NCI-H2081 treated with DMSO at 0.1 percent for 48 hours (cell line): ENCODE measurements at places on chromosomes 11 and 22.

GRCh38 chr11:100949443-100949842 lies 180.2 kb downstream of the PGR start:
- DNase-seq, result no peak

- DNase-seq, result no peak
Observed at GRCh38 chr22:27919942-27920755, 1.1 kb upstream of the PITPNB start.

DNA sequence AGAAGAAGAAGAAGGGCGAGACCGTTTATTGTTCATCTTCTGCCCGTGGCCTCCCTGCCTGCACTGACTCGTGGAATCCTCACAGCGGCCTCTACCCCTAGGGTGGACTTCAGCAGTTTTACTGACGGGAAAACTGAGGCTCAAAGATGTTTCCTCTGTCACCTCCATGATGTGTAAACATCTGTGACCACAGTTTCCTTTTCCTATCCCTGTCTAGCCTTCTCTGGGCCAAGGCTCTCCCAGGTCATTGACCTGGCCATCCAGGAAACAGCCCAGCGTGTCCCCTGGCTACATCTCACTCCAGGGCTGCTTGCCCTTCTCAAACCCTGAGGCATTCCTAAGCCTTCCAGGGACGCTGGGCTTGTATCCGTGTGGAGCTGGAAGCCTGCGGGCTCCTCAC lies 49.0 kb upstream of the GCAT start:
- no peak for DNase-seq

DNA sequence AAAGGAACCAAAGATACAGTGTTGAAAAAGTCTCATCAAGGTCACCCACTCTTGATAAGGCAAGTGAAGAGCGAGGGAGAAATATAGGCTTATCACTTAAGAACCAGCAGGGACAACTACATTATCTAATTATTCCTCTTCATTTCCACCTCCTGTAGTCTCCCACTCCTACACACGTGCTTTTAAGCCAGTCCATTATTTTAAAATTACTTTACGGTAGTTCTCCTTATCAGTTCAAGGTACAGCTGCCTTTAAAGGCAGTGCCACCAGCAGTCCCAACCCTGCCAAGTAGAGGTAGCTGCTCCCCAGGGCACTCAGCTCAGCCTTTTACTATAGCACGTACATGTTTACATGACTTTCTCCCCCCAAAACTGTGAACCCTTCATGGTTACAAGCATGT lies 161.5 kb upstream of the BLID start:
- no peak for DNase-seq

DNA sequence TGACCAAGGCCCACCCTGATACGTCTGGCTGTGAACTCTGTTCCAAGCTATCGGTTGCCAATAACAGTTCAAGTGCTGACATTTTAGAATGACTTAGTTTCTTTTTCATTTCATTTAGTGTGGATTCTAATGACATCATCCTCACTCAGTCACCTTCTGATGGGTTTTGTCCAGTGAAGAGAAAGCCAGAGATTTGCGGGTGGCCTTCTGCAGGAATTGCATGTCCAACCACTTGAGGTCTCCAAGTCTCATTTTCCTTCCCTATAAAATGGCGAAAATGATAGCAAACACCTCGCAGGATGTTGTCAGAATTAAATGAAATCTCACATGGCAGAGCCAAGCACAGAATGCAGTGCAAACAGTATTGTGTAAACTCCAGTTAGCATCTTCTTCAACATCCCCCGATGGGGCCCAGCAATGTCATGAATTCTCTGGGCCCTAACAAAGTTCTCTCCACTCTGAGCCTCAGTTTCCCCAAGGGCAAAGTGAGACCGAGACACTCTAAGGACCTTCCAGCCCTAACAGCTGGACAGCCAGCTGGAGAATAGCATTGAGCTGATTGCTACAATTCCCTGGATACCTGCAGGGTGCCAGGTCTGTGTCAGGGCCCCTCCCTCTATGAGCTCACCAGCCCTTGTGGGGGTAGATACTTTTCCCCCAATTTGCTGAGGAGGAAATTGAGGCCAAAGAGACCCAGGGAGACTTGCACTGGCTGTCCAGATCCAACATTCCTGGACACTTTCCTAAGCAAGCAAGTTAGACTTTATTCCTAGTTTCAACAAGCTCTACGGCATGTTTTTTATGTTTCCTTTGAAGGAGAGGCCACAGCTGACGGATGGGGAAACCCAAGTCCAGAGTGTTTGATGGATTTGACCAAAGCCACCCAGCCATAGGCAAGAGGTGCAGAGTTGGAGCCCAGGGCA lies 286.7 kb downstream of the MN1 start:
- DNase-seq, result no peak

- no peak for DNase-seq
Observed at GRCh38 chr11:130282111-130282510, 32.6 kb downstream of the ZBTB44 start.

- DNase-seq, result no peak
Observed at GRCh38 chr11:120658071-120658423, 146.5 kb downstream of the GRIK4 start.

DNA sequence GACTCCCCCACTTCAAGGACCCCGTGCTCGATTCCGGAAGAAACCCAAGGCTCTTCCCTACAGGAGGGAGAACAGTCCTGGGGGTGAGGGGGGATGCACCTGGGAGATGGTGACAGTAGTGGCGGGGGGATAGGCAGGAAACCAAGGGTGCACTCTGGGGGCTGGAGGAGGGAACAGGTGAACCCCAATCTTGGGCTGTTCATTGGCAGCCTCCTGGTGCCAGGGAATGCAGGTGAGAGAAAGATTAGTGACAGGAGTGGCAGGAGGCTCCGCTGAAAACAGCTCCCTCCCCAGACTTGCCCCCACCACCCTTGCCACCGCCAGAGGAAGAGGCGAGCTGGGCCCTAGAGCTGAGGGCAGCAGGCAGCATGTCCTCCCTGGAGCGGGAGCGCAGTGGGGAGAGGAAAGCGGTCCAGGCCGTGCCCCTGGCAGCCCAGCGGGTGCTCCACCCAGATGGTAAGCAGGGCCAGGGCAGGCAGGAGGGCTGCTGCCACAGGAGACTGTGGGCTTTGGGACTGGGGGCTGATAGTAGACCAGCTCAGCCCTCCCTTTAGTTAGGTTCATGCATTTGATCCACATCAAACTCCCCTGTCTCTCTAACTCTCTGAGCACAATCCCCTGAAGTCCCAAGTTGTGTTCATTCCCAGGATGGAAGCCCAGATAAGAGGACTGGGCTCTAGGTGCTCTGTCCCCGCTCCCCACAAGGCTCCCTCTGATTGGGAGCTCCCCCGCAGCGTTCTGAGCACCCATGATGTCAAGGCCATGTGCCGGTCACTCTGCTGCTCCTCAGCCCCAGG lies 14.5 kb downstream of the ROBO3 start:
- no peak for DNase-seq

DNA sequence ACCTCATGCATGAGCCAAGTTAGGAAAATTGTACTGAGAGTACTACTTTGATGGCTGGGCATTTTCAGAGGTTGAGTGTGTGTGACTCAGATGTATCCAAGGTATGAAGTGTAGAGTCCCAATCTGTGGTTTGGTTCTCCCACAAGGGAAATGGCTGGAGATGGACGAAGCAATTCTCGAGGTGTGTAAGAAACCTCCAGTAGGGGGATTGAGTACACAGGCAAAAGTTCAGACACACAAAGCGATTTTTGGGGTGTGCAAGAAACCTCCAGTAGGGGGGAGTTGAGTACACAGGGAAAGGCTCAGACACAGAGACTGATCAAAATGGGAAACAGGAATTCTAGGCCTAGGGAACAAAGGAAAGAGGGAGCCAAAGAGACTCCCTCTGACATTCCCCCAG lies 1536.3 kb downstream of the FAM181B start:
- no peak for DNase-seq

DNA sequence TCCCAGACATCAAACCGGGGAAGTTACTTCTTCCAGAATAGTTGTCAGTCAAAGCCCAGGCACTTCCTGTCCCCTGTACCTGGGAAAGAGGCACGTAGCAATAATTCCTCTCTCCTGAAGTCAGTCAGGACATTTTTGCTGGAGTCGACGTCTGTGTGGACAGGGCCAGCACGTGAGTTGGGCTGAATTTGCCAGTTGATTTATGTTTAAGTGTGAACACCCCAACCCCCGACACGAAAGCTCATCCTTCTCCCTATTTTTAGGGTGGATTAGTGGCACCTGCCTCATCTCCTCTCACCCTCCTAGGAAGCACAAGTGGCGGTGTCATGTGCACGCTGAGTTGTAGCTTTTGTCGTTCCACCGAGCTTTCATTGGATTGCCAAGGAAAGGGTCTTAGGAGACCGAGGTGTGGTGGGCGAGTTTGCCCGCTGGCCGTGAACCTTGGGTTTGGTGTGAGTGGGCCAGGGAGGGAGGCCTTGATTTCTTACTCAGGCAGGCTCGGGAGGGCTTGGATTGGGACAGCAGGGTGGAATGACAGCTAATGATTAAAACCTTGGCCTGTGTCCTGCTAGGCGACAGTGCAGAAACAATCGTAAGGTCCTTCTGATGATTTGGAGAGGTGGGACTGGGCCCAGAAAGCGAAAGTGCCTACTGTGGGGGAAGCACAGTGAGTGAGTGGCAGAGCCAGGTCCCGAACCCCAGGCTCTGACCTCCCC lies 87.0 kb upstream of the CRYBB3 start:
- no peak for DNase-seq

DNA sequence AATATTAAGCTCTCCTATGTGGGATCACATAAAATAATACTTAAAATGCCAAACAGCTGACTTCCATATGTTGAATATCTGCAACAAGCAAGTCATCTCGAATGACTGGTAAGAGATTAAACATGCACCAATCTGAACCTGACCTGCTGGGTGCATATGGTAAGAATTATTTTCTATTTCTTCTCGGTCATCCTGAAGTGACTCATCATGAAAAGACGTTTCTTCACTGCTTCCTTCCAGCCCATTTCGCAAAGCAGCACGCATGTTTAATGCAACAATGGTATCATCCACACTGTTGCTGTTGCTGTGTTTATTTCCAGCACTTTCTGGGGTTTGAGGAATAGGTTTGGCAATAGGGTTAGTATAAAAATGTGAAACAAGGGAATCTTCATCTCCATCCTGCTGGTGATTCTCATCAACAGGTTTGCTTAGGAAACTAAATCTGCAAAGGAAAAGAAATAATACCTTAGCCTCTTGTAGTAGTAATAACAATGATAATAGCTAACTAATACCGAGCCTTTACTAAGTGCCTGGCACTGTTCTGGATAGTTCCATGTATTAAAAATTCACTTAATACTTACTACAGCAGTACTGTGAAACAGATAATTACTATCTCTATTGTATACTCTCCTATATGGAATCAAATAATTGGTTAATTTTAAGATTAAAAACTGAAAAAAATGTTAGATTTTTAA lies 52.0 kb upstream of the CHRNA10 start:
- DNase-seq, result no peak

- DNase-seq, result no peak
Observed at GRCh38 chr11:92053216-92053615, 171.4 kb upstream of the FAT3 start.

DNA sequence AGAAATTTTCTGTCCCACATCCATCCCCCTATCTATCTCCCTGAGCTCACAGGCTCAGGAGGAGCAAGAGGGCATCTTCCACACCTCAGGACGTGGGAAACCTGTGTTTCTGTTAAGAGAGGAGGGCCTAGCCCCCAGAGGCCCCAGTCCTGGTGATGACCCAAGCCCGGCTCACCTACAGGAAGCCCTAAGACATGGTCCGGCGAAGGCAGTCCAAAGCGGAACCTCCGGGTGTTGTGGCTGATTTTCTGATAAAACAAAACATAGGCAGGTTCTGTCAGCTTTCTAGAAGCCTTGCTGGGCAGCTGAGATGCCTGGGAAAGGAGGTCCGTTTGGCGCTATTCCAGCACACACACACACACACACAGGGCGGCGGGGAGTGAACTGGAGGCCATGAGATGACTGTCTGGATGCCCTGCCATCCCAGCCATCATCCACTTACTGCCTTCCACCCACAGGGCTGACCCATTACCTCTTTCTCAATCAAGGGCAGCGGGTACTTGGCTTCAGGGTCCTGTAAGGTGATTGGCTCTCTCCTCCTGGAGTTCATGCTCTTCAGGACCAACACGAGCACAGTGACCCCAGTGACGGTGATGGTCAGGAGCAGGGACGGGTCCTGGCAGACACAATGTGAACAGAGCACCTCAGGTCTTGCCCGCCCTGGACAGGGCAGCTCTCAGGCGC lies 882 bp downstream of the CYB5R2 start:
- no peak for DNase-seq

- DNase-seq, result no peak
Observed at GRCh38 chr22:22935546-22936157, 48.0 kb downstream of the IGLL5 start.

GRCh38 chr11:69636512-69637197 lies 4.3 kb upstream of the CCND1 start:
- no peak for DNase-seq

DNA sequence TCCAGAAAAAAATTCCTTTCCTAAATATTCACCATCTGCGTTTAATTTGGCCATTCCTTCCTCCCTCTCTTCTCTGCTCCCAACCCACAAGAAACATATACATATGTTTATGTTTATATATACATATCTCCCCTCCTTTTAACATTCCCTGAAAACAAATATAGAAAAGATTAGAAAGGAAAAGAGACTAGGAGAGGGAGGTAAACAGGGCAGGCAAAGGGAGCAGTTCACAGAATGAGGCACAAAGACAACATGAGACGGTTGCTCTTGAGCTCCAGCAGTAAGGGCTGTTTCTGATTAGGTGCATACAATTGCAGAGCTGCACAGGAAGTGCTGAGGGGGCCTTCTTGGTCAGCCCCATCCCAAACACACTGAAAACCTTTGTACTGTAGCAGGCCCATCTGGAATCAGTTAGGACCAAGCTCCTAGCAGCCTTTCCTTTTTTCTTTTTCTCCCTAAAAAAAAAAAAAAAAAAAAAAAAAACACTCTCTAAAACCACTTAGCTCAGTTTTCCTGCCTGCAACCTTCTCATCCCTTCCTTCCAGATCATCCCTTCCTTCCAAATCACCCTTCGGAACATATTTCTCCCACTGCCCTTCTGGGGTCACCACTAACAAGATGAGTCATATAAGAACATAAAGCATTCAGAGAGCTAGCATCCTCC lies 57.0 kb downstream of the RBFOX2 start:
- no peak for DNase-seq

DNA sequence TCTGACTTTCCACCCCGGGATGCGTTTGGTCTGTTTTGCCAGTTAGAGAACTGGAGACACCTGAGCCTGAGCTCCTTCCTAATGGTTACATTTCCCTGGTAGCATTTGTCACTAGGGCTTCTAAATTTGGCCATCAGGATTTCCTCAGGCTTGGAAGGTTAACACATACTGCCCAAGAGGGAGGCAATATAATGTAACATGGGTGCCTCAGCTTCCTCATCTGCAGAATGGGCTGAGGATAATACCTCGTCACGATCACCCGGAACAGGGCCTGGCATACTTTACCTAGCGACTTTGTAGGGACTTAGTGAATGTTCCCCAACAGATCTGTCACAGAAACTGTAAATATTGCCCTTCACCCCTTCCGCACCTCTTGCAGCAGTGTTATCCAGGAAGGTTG lies 11.3 kb downstream of the IL17RA start:
- no peak for DNase-seq

GRCh38 chr11:6111673-6112072 lies 4.2 kb downstream of the OR56B4 start:
- no peak for DNase-seq

GRCh38 chr22:21569459-21570170 lies 2.1 kb downstream of the UBE2L3 start:
- no peak for DNase-seq
